ENCODE measurements at places on chromosomes 1 and 21.

- DNase-seq, result no peak
Observed at GRCh38 chr1:204680461-204680860, 5.1 kb downstream of the LRRN2 start.

GRCh38 chr1:94012708-94013366, 103.6 kb upstream of the GCLM start:
- no peak for DNase-seq

- DNase-seq, result no peak
Observed at GRCh38 chr1:110673197-110673701, 1.5 kb downstream of the KCNA3 start.

DNA sequence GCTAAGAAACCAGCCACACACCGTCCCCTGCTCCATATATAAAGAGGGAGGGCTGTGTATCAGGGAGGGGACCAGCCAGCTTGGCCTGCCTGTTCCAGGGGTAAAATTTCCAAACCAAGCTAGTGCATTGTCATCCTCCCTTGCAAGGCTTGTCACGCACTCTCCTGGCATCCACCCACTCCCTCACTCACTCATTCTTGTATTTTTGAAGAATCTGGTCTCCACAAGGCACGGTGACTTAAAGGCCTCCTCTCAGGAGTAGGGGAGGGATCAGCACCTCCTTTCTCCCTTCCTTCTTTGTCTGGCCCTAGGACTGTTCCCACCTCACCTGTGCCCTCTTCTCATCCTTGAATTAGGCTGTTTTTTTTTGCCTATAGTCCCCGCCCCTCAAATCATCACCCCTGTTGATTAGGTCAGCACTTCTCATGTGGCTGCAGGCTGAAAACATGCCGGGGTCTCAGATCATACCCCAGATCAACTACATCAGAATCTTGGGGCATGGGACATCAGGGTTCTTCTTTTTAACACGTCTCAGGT, 5.0 kb downstream of the ABCA4 start:
- DNase-seq, result no peak

GRCh38 chr1:27545271-27545670, 55.3 kb upstream of the WASF2 start:
- DNase-seq, result no peak

DNA sequence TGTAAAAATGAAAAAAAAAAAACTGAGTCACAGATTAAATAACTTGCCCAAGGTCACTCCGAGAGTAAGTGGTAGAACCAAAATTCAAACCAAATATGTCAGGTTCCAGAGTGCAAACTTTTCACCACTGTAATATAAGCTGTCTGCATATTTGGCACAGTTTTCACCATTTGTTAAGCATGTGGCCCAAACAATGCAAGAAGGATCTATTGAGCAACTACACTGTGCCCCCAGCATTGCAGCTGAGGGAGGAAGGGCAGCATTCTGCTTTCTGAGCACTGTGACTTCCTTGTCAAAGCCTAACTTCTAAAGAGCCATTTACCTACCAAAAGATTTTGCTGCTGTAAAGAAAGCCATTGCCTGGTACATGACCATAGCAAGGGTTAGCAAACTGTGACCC, 133.4 kb downstream of the SYT2 start:
- DNase-seq, result no peak

- DNase-seq, result no peak
Observed at GRCh38 chr1:26996024-26996423, 2.5 kb downstream of the TRNP1 start.

- DNase-seq, result no peak
Observed at GRCh38 chr1:227215863-227216510, 102.3 kb downstream of the CDC42BPA start.

DNA sequence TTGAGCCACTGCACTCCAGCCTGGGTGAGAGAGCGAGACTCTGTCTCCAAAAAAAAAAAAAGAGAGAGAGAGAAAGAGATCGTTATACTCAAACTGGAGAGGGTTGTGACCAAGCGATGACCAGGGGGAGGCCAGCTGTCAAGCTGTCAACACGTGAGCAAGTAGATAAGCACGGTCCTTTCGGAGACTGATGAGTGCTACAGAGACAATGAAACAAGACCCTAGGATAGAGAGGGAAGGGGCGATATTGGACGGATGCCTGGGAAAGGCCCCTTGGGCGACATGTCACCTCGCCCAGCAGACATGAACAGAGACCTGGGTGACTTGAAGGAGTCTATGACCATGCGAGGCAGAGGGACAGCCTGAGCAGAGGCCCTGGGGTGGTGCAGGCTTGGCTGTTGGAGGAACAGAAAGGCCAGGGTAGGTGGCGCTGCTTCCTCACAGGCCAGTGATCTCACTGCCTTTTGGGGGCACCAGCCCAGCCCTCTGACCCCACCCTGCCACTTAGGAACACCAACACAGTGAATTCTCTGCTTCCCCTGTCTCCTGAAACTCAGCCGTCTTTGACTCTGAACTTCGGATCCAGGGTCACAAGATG, 100.8 kb upstream of the IFFO2 start:
- no peak for DNase-seq

GRCh38 chr1:25185409-25186160, 46.7 kb downstream of the SYF2 start:
- DNase-seq, result no peak

GRCh38 chr1:195568389-195568788, 1039.9 kb downstream of the KCNT2 start:
- no peak for DNase-seq

- DNase-seq, result no peak
Observed at GRCh38 chr1:156409439-156409838, 40.4 kb downstream of the RHBG start.

GRCh38 chr1:80341021-80341420, 1334.5 kb upstream of the ADGRL4 start:
- no peak for DNase-seq

DNA sequence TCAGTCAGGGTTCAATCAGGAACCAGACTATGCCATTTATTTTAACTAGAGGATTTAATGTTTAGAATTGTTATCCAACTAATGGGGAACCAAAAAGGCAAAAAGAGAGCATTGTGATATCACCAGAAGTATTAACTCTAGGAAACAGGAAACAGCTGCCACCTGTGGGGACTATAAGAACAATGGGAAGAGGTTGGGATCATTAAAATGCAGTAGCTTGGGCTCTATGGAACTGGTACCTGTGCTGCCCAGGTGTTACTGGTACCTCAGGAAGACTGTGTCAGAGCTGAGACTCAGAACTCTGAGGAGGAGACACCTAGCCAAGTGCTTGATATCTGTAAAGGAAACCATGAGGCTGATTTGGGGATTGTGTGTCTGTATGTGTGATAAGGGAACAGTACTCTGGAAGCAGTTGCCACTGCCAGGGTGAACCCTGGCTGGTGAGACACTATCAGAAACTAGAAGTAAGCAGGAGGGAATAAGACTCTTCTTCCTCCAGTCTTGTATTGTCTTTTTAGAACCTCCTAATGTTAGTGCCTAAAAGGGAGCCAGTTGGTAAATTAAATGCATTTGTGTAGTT, 49.4 kb downstream of the MAN1A2 start:
- DNase-seq, result no peak

DNA sequence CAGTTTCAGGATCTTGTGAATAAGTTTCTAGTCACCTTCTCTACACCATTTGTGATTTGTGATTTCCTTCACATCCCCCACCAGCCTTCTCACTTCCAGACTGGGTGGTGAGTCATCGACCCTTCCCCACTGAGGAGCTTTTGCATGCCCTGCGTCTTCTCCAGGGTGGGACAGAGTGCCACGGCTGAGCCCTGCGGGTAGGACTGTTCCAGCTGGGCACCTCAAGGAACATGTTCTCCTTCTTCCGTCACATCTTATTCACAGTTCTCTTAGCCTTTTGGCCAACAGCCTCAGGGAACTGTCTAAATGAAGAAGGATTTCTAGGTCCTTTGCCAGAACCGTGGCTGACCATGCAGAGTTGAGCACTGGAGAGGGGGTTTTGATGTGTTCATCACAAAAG, 116.5 kb downstream of the TMEM53 start:
- DNase-seq, result no peak

DNA sequence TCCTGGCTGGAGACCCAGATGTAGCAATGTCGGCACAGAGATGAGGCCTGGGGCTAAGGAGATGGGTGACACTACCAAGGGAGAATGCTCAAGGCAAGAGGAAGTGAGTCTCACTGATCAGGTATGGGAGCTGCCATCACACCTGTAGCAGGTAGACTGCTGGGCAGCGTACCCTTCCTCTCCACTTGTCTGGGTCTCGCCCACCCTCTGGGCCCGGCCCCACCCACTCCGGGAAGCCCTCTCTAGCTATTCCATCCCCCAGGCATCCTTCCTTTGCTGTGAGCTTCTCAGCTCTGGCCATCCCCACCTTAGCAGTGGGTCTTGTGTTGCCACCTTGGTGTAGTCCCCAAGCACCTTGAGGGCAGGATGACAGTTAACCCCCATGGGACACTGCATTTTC, 87.7 kb upstream of the EDN2 start:
- DNase-seq, result no peak

- DNase-seq, result no peak
Observed at GRCh38 chr1:93578433-93578830, 103.2 kb downstream of the BCAR3 start.

DNA sequence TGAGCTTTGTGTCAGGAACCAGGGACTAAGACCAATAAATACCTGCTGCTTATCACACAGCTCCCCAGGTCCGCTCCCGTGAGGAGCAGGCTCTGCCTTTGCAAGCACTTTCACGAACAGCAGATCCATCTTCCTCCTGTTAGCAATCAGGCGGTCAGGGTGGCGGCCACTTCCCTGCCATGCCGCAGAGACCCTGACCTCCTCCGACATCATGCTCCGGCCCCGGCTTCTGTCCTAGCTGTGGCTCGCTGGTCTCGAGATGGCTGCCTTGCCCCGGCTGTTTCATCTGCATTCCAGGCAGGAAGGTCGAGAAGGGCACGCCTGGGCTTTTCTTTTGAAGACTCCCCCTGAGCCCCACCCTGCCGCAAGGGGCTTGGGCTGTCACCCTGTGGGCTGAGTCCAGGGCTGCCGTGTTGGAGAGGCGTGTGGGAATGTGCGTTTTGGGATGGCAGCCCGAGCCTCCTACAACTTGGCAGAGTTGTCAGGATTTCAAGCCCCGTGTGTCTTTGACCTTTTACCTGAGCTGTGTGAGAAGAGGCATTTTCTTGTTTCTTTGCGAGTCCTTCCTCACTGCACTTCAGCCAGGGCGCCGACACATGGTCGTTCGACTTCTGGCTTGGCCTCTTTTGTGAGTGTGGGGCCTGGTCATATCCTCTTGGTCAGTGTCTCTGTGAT, 59.5 kb downstream of the AGPAT3 start:
- no peak for DNase-seq

- no peak for DNase-seq
Observed at GRCh38 chr21:40844935-40845334, 2.0 kb downstream of the DSCAM start.

GRCh38 chr1:234921266-234922062, 207.2 kb downstream of the TOMM20 start:
- no peak for DNase-seq

GRCh38 chr1:11831945-11832725, 15.4 kb downstream of the NPPA start:
- DNase-seq, result no peak

DNA sequence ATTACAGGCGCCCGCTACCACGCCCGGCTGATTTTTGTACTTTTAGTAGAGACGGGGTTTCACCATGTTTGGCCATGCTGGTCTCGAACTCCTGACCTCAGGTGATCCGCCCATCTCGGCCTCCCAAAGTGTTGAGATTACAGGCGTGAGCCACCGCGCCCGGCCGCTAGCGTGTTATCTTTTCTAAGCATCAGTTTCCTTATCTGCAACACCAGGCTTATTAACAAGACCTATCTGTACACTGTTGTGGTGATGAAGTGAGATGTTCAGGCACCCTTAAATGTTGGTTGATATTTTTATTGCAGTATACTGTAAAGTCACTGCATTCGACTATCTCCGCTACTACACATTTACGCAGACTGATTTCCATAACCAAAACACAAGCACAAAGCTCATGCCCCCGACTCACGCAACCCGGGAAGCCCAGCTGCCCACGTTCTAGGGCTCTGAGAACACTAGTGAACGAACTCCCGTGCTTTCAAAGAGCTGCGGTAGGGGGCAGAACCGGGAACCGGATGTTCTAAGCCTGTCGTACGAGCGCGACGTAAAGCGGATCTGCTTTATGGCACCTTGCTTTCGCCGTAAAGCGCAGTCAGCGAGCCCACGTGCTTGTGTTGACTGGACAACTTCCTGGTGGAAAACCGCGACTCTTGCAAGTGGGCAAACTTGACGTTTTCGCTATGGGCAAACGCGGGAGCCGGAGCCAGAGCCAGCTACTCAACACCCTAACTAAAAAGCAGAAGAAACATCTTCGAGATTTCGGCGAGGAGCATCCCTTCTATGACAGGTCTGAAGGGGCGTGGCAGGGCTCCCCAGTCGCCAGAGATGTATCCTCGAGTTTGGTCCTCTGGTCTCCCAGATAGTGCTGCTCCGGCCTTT, at the start of gene UTP25:
UTP25 (plus strand) TSS at position 589 of the 879 bp plus-strand sequence; CDS start at position 681, 92 bp downstream.
- DNase-seq, result peak; percentile 87

DNA sequence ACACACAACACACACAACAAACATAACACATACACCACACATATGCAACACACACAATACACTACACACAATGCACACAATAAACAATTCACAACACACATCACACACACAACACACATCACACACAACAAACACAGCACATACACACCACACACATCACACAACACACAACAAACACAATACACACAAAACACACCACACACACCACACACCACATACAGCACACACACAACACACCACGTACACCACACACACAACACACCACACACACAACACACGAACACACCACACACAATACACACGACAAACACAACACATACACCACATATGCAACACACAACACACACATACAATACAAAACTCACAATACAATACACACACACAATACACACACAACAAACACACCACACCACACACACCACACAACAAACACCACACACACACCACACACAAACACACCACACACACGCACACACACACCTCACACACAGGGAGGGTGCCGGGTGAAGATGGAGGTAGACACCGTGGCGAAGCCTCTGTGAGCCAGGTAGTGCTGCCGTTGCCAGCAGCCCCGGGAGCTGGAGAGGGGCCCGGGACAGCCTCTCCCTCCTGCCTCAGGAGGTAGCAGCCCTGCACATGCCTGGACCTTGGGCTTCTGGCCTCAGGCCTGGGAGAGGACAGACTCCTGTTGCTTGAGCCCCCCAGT, 30.4 kb upstream of the C1orf174 start:
- no peak for DNase-seq

- no peak for DNase-seq
Observed at GRCh38 chr1:234089396-234089795, 184.9 kb downstream of the SLC35F3 start.

DNA sequence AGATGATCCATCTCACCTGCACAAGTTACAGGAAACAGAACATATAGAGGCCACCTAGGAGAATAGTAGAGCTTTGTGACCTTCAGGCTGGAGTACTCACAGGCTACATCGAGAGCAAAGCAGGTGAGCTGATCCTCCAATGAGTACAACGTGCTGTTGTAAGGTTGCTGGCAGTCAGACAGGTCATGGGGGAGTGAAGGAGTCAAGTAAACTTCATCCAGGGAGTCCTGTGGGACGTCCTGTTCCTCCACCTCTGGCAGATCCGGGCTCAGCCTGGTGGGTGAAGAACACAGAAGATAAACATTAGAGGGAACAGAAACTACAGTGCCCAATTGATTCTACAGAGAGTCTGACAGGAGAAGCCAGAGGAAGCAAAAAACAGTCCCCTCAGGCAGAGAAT, 62.5 kb downstream of the PRKAB2 start:
- DNase-seq, result no peak

- no peak for DNase-seq
Observed at GRCh38 chr1:181250038-181250437, 161.5 kb downstream of the IER5 start.

- no peak for DNase-seq
Observed at GRCh38 chr1:84078108-84078841, 65.8 kb upstream of the PRKACB start.

- no peak for DNase-seq
Observed at GRCh38 chr1:7425771-7426170, 345.3 kb upstream of the VAMP3 start.

Measured in nephron progenitor cell (in vitro differentiated cells).